ENCODE measurements at places on chromosomes 4 and X.
A peak's percentile ranks its signal among the peaks of the same experiment; 100 is the strongest.

DNA sequence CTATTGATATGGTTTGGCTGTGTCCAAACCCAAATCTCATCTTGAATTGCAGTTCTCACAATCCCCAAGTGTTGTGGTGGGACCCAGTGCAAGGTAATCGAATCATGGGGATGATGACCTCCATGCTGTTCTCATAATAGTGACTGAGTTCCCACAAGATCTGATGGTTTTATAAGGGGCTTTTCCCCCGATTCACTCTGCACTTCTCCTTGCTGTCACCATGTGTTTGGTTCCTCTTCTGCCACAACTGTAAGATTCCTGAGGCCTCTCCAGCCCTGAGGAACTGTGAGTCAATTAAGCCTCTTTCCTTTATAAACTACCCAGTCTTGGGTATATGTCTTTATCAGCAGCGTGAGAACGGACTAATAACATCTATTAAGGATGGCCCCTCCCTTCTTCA lies 68.8 kb downstream of the FBXW7 start:
- peak; percentile 53 for DNase-seq

GRCh38 chr4:97185233-97185632 lies 958.0 kb downstream of the STPG2 start:
- no peak for DNase-seq

- no peak for DNase-seq
These were observed 1213.2 kb downstream of the NLGN4X start for GRCh38 chrX:5015451-5015850.

- no peak for DNase-seq
These were observed 38.8 kb downstream of the NSG1 start for GRCh38 chr4:4425696-4426095.

- DNase-seq: no peak
These were observed 62.6 kb downstream of the WWC2 start for GRCh38 chr4:183161630-183162029.

- DNase-seq: no peak
These were observed 256.1 kb upstream of the GIMD1 start for GRCh38 chr4:106624671-106625070.

GRCh38 chrX:51507551-51507950 lies 11.2 kb upstream of the NUDT11 start:
- no peak for DNase-seq

DNA sequence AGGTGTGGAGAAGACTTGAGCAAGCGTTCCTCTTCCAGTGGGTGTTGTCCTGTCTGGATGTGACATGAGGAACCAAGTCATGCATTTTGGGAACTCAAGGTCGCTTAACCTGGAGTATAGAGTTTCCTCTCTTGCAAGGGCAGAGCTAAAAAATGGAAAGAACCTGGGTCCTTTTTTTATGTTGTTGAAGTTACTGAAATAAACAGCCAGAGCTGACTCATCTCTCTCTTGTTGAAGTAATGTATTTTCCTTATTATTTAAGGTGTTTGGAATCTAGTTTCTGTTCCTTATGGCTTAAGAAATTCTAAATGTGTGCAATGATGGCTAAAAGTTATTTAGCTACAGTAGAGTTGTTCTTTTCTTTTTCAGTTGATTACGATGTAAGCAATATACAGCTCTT lies 314.5 kb downstream of the CAMK2D start:
- no peak for DNase-seq

- no peak for DNase-seq
These were observed 100.9 kb downstream of the LNX1 start for GRCh38 chr4:53490161-53490956.

DNA sequence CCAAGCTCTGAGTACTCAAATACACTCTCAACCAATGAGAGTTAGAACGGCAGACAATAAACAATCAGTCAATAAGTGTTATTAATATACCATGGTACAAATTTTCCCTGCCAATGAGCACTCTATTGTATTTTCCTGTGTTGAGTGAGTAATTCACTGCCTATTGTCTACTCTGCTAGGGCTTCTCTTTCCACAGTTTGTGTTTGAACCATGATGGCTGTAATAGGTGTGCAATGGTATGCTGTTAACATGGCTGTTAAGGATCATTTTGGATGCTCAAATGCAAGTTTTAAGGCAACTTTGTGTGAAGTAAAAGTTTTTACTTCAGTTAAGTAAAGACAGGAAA lies 41.2 kb downstream of the RPS6KA3 start:
- DNase-seq: no peak

- peak; percentile 29 for DNase-seq
These were observed 143.6 kb downstream of the SLIT2 start for GRCh38 chr4:20395160-20395773.

DNA sequence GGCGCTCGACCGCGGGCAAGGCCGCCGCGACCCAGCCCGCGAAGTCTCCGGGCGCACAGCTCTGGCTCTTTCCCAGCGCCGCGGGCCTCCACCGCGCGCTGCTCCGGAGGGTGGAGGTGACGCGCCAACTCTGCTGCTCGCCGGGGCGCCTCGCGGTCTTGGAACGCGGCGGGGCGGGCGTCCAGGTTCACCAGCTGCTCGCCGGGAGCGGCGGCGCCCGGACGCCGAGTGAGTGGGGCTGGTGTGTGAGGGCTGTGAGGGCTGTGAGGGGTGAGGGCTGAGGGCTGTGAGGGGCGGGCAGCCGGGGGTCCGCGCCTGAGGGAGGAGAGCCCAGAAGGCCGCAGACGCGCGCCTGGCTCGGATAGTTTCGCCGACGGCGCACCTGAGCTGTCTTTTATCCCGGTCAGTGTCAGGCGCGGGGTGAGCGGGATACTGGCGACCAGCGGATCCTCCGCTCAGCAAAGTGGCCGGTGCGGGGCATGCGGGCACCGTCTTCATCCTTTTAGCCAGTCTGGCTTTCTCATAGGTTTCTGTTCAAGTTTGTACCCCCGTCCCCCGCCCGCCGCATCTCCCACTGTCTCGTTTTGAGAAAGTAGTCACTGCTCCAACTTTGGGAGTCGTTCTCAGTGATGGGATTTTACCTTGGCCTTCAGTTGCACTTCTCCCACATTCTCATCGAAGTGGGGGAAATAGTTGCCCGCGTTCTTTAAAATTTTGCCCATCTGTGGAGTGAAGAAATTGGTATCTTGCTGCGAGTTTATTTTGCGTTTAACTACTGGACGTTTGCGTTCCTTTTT lies 586 bp downstream of the HERC5 start:
- no peak for DNase-seq

- DNase-seq: no peak
These were observed 53.2 kb downstream of the ATP10D start for GRCh38 chr4:47538111-47538824.

- no peak for DNase-seq
These were observed 36.7 kb downstream of the SMPX start for GRCh38 chrX:21721195-21721594.

GRCh38 chr4:110680265-110680664 lies 57.4 kb upstream of the PITX2 start:
- DNase-seq: no peak

GRCh38 chrX:134368126-134368525 lies 91.8 kb upstream of the HPRT1 start:
- DNase-seq: no peak

DNA sequence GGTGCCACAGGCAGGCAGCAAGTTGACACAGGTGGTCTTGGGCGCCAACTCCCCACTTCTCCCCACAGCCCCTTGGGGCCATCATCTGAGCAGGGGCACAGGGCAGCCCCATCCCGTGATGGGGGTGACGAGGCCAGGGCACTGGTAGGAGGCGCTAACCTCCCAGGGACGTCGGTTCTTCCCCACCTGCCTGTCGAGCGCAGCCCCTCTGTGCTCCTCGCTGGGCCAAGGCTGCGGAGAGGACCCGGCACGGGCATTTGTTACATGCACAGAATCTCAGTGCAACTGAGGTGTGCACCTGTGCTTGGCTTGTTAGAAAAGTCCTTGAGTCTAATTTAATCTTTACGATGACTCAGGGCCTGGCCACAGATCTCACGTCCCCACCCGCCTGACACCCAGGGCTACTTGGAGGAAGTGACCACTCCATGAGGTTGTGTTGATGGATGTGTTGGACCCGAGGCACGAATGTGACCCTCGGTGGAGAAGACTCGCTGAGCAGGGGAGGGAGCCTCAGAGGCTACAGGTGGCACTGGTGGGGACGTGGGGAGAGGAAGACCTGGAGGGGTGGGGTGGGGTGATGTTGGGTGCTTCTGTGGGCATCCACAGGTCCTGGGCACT lies 3.1 kb upstream of the SH3TC1 start:
- no peak for DNase-seq

DNA sequence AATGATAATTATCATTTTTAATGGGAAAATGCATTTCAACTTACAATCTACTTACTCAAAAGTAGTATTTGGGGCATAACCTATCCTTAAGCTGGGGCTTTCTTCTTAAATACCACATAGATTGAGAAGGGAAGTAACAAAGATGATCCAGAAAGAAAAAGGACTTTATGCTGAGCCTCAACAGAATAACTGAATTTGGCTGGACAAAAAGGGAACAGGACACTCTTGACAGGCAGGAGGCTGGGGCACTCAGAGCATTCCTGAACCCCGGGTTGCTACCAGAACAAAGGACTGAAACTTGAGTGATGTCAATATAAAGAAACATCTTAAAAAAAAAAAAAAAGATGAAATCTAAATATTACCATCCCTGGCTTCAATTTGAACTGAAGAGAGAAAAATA lies 23.9 kb downstream of the RELL1 start:
- DNase-seq: no peak

- peak; percentile 27 for DNase-seq
These were observed 195.6 kb upstream of the TACR3 start for GRCh38 chr4:103915224-103915869.
